ENCODE measurements at places on chromosomes 2 and 18. TPM values are rescaled to one million over a fixed set of nuclear protein-coding genes. Genes with fewer than 3 reads are reported as not detected.
A peak's percentile ranks its signal among the peaks of the same experiment; 100 is the strongest.

GRCh38 chr2:230872968-230873660 lies 8.4 kb downstream of the ITM2C start:
- DNase-seq: no peak
- no peak overlapping the region for H3K27ac ChIP-seq
- H3K4me1 ChIP-seq: peaks cover 5% of the 10 kb centered on the region
- H3K27me3 ChIP-seq: no peaks in the 10 kb centered on the region

- peak; percentile 51 for DNase-seq
- H3K4me1 ChIP-seq: peaks cover 14% of the 10 kb centered on the region
- H3K36me3 ChIP-seq: no peaks in the 10 kb centered on the region
- H3K27me3 ChIP-seq: peaks cover 11% of the 10 kb centered on the region
Observed at GRCh38 chr2:148812306-148812705, 62.7 kb upstream of the KIF5C start.

- H3K36me3 ChIP-seq: peaks cover 2% of the 10 kb centered on the region
- no peaks in the 10 kb centered on the region for H3K27me3 ChIP-seq
- no peak overlapping the region for H3K27ac ChIP-seq
- H3K4me1 ChIP-seq: no peaks in the 10 kb centered on the region
- H3K4me3 ChIP-seq: no peak overlapping the region
Observed at GRCh38 chr2:200578778-200579177, 7.0 kb upstream of the AOX1 start.

GRCh38 chr2:158817588-158817987 lies 22.5 kb downstream of the DAPL1 start:
- peak; percentile 25 for DNase-seq
- H3K27ac ChIP-seq: no peak overlapping the region
- no peak overlapping the region for H3K4me3 ChIP-seq
- peaks cover 14% of the 10 kb centered on the region for H3K27me3 ChIP-seq
- H3K4me1 ChIP-seq: no peaks in the 10 kb centered on the region

- H3K4me1 ChIP-seq: no peaks in the 10 kb centered on the region
- peak; percentile 17 for DNase-seq
- no peak overlapping the region for H3K4me3 ChIP-seq
- no peak overlapping the region for H3K27ac ChIP-seq
- peaks cover 14% of the 10 kb centered on the region for H3K27me3 ChIP-seq
Observed at GRCh38 chr2:121297217-121297830, 12.3 kb upstream of the TFCP2L1 start.

GRCh38 chr18:50594942-50595341 lies 35.1 kb downstream of the MAPK4 start:
- no peaks in the 10 kb centered on the region for H3K36me3 ChIP-seq
- no peak for DNase-seq
- H3K4me3 ChIP-seq: no peak overlapping the region
- H3K27me3 ChIP-seq: no peaks in the 10 kb centered on the region
- no peak overlapping the region for H3K27ac ChIP-seq

- no peaks in the 10 kb centered on the region for H3K4me1 ChIP-seq
- DNase-seq: no peak
- no peak overlapping the region for H3K27ac ChIP-seq
Observed at GRCh38 chr2:64711252-64711800, 57.6 kb upstream of the SERTAD2 start.

DNA sequence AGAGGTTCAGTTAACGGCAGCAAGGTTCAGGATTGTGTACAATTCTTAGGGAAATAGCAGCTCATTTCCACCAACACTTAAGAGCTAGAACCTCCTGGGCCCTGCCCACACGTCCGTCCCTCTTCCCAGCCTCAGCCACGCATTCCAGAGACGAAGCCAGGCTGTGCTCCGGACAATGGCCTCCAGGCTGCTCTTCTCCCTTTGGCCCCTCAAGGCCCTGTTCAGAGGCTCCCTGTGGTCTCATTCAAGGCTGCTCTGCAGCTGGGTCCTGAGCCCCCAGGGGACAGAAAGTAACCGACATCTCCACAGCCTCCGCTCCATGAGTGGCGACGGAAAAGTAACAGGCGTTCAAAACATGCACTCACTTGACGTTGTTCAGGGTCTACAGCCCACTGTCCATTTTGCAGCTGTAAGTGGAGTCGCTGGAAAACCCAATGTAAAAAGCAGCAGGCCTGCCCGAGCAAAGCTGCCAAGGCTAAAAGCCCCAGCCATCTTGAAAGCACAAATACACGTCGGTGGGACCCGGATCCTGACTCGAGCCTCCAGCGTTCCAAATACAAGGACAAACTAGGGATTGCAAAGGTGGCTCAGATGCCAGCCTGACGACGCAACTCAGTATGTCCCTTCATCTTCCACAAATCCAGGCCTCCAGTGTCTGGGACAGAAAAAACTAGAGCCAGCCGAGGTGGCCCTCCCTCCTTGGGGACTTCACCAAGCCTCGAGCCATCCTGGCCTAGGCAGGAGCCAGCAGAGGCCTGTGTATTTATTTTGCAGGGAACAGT lies 76.9 kb downstream of the NDUFA10 start:
- H3K4me1 ChIP-seq: no peaks in the 10 kb centered on the region
- no peaks in the 10 kb centered on the region for H3K27me3 ChIP-seq
- no peak overlapping the region for H3K27ac ChIP-seq
- H3K36me3 ChIP-seq: peaks cover 2% of the 10 kb centered on the region
- DNase-seq: no peak
- H3K4me3 ChIP-seq: no peak overlapping the region

GRCh38 chr2:201962774-201963562 lies 70.7 kb upstream of the FZD7 start:
- H3K27ac ChIP-seq: no peak overlapping the region
- no peak for DNase-seq
- no peaks in the 10 kb centered on the region for H3K36me3 ChIP-seq
- no peak overlapping the region for H3K4me3 ChIP-seq
- H3K27me3 ChIP-seq: no peaks in the 10 kb centered on the region
- no peaks in the 10 kb centered on the region for H3K4me1 ChIP-seq

DNA sequence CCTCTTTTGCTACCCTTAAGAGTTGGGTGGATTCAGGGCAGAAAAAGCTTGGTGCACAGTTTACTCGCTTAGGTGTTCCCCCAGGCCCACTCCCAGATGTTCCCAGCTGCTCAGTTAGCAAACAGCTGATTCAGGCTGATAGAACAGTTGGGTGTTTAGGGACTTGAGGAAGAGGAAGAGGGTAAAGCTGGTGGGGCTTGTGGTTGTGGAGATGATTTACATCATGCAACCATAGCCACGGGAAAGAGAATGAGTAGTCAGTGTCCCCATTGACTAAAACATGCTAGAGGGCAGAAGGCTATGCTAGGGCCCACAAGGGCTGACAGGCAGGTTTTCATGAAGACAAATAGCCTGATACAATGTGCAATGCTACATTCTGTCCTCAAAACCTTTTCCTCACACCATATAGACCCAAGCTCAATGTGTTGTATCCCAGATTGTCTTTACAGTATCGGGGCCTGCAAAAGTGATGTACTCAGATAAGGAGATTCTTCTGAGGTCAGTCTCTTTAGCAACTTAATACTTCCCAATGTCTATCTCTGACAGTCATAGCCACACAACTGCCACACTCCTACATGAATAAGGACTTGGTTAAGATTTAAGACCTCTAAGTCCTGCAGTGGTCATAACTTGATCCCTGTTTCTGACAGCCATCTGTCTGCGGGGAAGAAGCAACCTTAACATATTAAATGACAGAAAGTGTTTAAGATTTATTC lies 15.6 kb downstream of the COLEC12 start:
- H3K27ac ChIP-seq: no peak overlapping the region
- H3K4me3 ChIP-seq: no peak overlapping the region
- H3K4me1 ChIP-seq: peaks cover 12% of the 10 kb centered on the region
- H3K27me3 ChIP-seq: no peaks in the 10 kb centered on the region
- DNase-seq: no peak

TBC1D8 gene
- total RNA-seq: 1.3 TPM

CSRNP3 gene
- 0.72 TPM for total RNA-seq

SKA1 gene
- total RNA-seq: 13.9 TPM

NEB gene
- total RNA-seq: under 0.01 TPM

FOXI3 gene
- not detected for total RNA-seq

CD8A gene
- total RNA-seq: not detected

FSIP2 gene
- total RNA-seq: under 0.01 TPM

LOXL3 gene
- total RNA-seq: 14.2 TPM

GRB14 gene
- not detected for total RNA-seq

LRATD1 gene
- 0.28 TPM for total RNA-seq

CMPK2 gene
- total RNA-seq: 0.28 TPM

EFEMP1 gene
- total RNA-seq: 164 TPM

Data from IMR-90 (cell line).